ENCODE measurements at places on chromosomes 16 and 17.

DNA sequence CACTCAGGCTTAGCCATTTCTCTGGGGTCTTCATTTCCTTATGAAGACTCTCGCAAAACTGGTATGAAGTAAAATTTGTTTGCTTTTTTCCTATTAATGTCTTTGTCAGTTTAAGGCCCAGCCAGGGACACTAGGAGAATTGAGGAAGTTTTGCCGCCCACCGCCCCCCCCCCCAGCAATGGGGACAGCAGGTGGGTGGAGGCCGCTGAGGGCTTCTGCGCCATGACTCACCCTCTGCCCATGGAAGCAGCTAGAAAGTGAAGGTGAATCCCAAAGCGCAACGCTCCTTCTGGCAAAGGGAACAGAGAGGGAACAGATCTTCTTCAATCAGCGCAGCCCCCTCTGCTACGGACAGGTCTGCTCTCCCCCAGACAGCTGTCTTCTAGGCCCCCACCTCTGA is 49.7 kb downstream of the MARF1 start:
- DNase-seq: no peak

DNA sequence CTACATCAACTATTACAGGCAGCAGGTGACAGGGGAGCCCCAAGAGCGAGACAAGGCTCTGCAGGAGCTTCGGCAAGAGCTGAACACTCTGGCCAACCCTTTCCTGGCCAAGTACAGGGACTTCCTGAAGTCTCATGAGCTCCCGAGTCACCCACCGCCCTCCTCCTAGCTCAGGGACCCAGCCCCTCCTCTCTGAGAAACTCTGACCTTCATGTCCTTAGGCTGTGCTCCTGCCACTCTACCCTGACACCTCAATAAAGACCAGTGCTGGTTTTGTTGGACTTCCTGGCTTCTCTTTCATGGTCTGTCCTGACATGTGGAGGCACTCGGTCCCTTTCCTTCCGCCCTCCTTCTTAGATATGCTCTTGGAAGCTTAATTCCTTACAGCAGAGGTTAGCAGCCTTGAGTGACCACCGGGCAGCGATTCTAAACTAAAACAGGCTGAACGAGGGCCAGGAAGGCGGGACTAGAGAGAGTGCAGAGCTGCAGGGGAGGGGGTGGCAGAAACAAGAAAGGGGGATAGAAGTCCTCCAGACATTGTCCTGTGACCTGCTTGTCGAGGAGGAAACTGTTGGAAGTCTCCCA is 915 bp downstream of the AHSP start:
- no peak for DNase-seq

GRCh38 chr16:60484901-60485300 is 1551.3 kb downstream of the CDH8 start:
- no peak for DNase-seq

DNA sequence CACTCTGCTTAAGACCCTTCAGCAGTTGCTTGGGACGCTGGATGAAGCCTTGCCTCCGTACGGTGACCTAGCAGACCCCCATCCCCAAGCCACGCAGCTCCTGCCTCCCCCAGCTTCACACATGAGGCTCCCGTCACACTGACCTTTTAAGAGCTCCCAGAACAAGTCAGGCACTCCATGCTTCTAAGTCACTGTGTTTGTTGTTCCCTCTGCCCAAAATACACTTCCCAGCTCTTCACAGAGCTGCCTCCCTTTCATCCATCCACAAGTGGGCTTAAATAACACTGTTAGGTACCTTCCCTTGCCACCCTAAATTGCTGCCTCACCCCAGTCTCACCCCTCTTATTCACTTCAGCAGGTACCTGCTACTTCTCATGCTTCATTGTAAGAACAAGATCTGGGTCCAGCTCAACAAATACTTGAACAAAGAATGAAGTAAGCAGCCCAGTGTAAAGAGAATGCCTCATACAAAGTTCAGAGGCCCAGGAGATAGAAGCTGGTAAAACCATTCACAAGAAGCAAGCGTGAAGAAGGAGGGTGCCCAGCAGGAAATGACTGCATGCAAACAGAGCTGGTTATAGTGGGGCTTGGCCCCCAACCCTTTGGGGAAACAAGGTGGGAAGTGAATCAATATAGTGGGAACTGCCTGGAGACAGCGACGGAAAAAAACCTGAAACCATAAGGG is 5.8 kb downstream of the ZC3H7A start:
- DNase-seq: no peak

DNA sequence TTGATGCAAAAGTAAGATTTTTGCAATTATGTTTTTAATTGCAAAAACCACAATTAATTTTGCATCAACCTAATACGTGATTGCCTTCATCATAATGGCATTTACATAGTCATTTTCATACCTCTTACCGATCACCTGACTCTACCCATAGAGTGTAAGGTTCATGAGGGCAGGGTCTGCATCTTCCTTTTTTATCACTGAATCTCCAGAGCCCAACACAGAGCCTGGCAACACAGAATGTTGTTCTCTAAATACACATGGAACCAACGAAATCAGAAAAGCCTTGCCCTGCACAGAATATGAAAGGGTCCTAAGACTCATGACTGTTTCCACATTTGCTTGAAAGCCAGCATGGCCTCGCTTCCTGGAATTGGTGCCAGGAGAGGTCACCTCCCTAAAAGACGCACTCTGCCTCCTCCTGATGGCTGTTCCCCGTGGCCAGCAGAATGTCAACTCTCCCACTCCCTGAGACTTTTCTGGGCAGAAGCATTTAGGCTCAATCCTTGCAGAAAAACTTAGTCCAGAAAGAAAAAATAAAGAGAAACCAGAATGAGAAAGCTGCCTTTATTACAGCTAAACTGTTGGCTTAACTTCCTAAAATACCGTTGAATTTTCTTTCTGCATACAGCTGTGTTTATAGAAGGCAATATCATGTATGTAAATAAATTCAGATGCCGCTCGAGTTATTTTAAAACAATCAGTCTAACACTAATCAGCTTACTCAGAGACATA is 327.8 kb upstream of the MAF start:
- no peak for DNase-seq

DNA sequence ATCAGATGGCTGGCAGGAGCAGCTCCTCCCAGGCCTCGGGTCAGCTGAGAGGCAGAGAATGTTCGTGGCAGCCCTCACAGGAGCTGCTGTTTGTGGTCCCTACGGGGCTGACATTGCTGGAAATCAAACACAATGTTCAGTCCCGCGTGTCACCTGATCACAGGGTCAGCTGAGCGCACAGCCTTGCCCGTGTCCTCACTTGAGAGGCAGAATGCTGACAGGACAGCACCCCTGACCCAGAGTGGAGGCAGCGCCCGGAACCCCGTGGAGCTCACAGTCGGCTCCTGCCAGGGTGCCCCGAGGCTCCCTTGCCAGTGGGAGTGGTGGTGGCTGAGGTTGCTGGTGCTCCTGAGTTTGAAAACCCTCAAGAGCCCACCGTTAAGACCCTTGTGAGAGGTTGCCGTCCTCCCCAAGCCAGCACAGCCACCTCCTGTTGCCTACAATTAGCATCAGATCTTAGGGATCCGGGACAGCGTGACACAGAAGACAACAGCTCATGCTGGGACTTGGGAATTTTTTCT is 3.6 kb upstream of the CHMP6 start:
- no peak for DNase-seq

- DNase-seq: no peak
Measured at GRCh38 chr16:57698812-57699405, 4.3 kb downstream of the DRC7 start.

GRCh38 chr16:75305364-75306098 is 54.1 kb upstream of the BCAR1 start:
- DNase-seq: peak; percentile 97
